Stimulated activated CD8-positive, alpha-beta memory T cell treated with anti-CD3 and anti-CD28 coated beads, Interleukin-4, amount 100 ng/mL, for 4 hours (primary cell): ENCODE measurements at places on chromosomes 1 and 21.

- no peak for DNase-seq
Measured at GRCh38 chr1:156550346-156550745, 22.0 kb downstream of the IQGAP3 start.

DNA sequence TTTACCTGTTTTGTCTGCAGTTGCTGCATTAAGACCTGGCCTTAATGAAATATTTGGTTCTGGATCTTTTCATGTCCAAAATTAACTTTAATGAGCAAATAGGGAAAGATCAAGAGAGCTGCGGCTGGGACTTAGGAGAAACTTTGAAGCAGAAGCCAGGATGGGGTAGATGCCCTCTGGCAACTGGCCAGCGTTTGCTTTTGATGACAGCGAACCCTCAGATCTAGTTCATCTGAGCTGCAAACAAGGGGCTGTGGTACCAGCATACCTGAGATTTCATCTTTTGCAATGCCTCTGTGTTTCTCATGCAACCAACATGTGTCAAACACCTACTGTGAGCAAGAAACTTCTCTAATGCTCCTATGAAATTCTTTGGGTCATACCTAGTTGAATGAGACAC, 13.0 kb upstream of the TEDDM1 start:
- DNase-seq, result no peak

DNA sequence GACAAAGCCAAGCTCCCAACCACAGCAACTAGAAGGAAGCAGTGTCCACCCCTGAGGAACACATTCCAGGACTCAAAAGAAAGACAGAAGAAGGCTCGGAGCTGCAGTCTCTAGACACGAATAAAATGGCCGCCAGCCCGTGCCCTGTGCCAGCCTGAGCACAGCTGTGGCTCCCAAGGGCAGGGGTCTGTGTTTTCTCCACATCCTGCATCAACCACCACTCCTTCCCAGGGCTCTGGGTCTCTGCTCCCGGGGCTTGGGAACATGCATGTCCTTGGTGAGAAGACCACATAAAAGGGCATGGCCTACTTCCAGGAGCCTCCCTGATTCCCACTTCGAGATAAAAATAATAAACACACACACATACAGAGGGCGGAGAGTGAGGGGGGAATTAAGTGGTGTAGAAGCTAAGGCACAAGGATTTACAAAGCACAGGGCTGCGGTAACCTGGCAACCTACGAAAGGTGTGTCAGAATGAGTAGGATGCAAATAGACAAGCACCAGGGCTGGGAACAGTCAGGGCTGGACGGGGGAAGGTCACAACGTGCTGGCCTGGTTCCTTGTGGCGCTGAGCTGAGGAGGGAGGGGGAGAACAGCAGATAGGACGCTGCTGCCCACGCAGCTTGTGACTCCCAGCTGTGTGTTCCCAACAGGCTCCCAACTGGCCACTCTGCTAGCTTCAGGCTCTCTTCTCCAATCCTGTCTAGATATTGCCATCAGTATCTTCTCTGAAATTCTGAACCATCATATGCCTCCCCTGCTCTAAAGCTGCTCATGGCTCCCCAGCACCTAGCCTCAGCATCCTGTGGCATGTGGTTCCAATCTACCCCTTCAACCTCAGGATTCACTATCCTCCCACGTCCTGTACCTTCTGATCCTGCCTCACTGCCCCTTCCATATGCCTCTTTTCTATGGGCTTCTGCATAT, 72.5 kb downstream of the CD34 start:
- no peak for DNase-seq

- DNase-seq, result no peak
Measured at GRCh38 chr1:154742606-154743005, 127.5 kb downstream of the KCNN3 start.

- DNase-seq, result no peak
Measured at GRCh38 chr1:96538111-96538641, 183.4 kb upstream of the PTBP2 start.

DNA sequence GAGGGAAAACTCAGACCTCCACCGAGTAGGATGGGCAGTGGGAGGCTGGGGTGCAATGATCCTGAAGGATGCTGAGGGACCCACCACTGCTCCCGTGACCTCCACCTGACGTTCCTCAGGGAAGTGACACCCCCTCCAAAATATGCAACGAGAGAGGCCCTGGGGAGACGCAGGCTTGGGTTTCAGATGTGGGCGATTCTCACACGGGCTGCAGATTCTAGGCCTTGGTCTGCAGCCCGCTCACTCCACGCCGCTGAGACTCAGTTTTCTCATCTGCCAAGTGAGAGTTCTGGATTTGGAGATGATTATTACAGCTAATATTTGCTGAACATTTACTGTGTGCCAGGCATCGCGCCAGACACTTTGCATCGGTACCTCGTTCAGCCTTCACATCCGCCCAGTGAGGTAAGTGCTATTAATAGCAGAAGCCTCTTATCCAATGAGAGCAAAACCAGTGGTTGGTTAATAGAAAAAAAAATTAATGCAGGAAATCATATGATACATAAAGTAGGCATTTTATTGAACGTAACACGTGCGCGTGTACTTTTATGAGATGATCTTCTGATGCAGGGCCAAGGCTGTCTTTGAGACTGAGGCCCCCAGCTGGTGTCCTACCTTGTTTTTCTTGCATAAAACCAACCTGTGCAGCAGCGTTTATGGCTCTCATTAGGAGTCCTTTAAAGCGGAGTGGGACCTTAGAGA, 102.0 kb upstream of the RUNX3 start:
- no peak for DNase-seq

GRCh38 chr1:96488777-96489176, 232.8 kb upstream of the PTBP2 start:
- DNase-seq, result no peak

DNA sequence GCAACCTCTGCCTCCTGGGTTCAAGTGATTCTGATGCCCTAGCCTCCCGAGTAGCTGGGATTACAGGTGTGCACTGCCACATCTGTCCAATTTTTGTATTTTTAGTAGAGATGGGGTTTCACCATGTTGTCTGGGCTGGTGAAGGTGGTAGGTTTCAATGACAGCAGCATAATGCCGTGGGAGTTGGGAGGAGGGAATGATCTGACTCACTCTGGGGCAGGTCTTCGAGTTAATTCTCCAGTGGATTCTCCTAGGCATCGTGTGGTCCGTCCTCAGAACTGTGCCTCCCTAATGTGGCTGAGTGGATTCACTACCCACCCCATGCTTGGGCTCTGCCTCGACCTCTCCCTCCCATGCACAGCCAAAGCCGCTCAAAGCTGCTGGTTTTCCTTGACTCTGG, 1.7 kb upstream of the GPR37L1 start:
- no peak for DNase-seq

- DNase-seq, result no peak
Measured at GRCh38 chr1:70034403-70034802, 171.0 kb downstream of the LRRC40 start.

- DNase-seq, result no peak
Measured at GRCh38 chr1:102628109-102628613, 480.2 kb downstream of the COL11A1 start.

DNA sequence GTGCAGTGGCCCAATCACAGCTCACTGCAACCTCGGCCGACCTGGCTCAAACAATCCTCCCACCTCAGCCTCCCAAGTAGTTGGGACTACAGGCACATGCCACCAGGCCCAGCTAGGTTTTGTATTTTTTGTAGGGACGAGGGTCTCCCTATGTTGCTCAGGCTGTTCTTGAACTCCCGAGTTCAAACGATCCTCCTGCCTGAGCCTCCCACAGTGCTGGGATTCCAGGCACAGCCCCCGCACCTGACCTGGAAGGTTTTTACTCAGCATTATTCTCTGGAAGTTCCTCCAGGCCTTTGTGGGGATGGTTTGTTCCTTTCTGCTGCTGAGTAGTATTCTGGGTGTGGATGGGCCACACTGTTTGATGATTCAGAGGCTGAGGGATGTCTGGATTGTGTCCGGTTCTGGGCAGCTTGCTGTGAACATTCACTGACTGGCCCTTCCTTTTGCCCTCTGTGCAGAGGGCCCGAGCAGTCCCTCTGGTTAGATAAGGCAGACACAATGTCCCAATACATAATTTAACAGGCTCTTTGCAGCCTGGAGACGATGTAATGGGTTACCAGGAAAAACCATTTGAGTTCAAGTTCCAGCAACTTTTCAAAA, 6.0 kb upstream of the TRAPPC10 start:
- DNase-seq, result no peak

DNA sequence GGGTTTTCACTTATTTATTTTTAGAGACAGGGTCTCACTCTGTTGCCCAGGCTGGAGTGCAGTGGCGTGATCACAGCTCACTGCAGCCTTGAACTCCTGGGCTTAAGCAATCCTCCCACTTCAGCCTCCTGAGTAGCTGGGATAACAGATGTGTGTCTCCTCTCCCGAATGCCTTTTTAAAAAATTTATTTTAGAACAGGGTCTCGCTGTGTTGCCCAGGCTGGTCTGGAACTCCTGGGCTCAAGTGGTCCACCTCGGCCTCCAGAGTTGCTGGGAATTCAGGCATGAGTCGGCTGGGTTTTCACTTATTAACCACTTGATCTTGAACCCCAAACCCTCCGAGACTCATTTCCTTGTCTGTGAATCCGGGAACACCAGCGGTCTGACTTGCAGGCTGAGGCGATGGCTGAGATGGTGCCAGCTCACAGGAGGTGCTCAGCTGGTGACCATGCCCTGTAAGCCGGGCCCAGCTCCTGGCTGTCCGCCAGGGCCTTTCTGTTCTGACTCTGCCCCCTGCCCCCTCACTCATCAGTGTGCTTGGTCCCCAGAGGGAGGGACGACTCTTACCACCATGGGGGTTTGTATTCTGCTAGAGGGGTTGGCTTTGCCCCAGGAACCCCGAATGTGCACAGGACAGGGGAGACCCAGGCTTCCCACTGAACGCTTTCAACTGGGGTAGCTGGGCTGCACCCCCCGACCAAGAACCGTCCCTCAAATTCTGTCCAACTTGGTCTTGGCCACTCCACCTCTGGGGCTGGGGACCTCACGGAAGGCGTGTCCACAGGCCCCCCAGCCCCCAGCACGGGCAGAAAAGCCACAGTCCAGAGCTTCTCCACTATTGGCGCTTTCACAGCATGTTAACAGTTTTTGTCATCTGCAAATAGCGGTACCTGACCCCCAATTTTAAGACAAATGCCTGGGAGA, 22.5 kb downstream of the MMEL1 start:
- no peak for DNase-seq

- no peak for DNase-seq
Measured at GRCh38 chr1:116907351-116907750, 2.4 kb upstream of the PTGFRN start.

- no peak for DNase-seq
Measured at GRCh38 chr1:13819642-13820041, 119.7 kb downstream of the PRDM2 start.

- DNase-seq, result no peak
Measured at GRCh38 chr1:155010211-155010918, 7.8 kb downstream of the ZBTB7B start.

GRCh38 chr1:164771619-164772361, 212.8 kb downstream of the PBX1 start:
- no peak for DNase-seq

- no peak for DNase-seq
Measured at GRCh38 chr1:85484716-85485115, 19.8 kb upstream of the DDAH1 start.

DNA sequence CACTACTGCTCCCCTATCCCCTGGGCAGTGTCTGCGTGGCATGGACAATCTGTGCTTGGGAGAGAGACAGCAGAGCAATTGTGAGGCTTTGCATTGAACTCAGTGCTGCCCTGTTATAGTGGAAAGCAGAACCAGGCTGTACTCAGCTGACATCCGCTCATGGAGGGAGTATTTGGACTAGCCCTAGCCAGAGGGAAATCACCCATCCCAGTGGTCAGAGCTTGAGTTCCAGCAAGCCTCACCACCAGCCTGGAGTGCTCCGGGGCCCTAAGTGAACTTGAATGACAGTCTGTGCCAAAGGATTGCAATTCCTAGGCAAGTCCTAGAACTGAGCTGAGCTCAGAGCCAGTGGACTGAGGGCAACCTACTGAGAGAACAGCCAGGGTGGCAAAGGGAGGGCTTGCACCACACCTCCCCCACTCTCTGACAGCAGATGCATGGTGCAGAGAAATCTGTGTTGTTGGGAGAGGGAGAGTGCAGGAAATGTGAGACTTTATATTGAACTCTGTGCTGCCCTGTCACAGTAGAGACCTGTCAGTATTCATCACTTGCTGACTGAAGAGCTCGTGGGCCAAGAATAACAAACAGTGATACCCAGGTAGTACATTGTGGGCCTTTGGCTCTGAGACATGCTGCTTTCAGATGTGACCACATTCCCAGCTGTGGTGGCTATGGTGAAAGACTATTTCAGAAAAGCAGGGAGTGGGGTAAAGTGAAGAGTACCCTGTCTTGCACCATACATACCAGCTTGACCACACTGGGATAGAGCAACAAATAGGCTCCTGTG, 107.7 kb upstream of the SLC5A9 start:
- no peak for DNase-seq

- peak; percentile 12 for DNase-seq
Measured at GRCh38 chr1:22131875-22132486, 10.9 kb downstream of the WNT4 start.

GRCh38 chr1:181386340-181386739, 97.0 kb upstream of the CACNA1E start:
- DNase-seq, result no peak

GRCh38 chr21:42537106-42537742, 23.6 kb downstream of the SLC37A1 start:
- DNase-seq, result no peak

GRCh38 chr21:27425574-27425973, 458.7 kb upstream of the ADAMTS5 start:
- DNase-seq, result no peak

GRCh38 chr1:220879509-220880361, 492 bp downstream of the HLX start:
- no peak for DNase-seq

- DNase-seq, result no peak
Measured at GRCh38 chr1:168506204-168506819, 37.5 kb downstream of the XCL2 start.

DNA sequence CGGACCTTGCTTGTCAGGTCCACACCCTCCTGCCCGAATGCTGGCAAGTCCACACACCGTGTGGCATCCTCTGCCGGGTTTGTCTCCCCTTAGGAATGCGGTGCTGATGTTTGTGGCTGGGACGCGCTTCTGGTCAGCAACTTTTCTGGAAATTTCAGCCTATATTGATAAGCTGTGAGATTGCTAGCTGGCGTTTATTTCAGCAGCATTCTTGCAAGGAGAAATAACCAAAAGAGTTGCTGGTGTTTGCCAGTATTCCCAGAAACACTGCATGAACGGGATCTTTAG, 601 bp downstream of the CEPT1 start:
- DNase-seq, result no peak

DNA sequence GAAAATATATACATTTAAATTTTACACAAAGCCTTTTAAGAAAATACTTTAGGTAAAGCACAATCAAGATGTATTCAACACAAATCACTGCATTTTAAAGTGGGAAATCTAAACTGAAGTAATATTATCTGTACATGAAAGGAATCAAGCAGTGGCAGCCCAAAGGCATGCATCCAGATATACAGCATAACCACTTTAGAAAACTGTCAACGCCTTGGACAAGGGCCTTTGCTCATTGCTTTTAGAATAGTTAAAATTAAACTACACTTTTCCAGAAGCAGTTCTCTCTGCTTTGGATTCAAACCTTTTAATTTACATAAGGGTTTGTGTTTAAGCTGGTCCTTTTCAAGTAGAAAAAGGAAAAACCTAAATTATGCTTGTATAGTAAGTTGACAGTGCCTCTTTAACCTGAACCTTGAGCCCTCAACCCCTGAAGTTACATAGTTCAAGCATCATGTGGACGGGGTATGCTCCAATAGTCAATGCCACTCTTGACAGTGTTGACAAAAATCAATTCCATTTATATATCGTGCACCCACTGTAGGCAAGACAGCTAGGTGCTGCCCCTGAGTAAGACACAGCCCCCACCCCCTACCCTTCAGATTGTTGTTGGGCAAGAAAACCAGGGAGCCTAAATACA, 22.9 kb downstream of the TOR3A start:
- no peak for DNase-seq
